Omental fat pad (tissue), 4 donors: ENCODE measurements at places on chromosomes 11 and 22.

- DNase-seq: no peak
Observed at GRCh38 chr22:24968066-24968561, 15.6 kb downstream of the KIAA1671 start.

DNA sequence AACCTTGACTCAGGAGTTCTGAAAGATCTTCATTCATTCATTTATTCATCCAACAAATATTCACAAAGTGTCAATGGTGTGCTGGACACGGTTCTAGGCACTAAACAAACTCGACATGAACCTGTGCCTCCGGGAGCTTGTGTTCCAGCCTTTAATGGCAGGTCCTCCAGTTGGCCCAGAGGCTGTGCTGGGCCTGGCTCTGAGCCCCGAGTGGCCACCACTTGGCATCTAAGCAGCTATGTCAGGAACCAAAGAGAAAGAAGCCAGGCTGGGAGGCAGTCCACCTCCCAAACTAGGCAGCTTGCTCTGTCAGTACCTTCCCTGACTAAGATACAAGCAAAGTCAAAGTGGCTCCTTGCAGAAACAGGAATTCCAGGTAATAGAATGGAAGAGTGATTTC, 233.6 kb downstream of the BUD13 start:
- DNase-seq: no peak

DNA sequence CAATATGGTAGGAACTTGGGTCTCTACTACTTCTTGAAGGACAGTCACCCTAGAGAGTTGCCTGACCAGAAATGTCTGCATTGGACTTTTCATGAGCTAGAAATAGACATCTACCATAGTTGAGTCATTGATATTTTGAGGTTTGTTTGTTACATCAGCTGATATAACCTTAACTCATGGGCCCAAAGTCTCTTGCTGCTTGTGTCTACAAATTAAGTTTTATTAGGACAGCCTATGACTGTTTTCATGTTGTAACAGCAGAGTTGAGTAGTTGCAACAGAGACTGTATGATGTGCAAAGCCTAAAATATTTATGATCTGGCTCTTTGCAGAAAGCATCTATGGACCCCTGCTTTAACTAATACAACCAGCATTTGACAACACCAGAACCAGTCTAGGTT, 155.3 kb downstream of the MIAT start:
- no peak for DNase-seq

GRCh38 chr11:27213232-27213660, 149.8 kb downstream of the CCDC34 start:
- DNase-seq: no peak

- no peak for DNase-seq
Observed at GRCh38 chr11:120543521-120544215, 32.1 kb downstream of the GRIK4 start.

GRCh38 chr11:19232910-19233503, 7.7 kb downstream of the E2F8 start:
- no peak for DNase-seq

DNA sequence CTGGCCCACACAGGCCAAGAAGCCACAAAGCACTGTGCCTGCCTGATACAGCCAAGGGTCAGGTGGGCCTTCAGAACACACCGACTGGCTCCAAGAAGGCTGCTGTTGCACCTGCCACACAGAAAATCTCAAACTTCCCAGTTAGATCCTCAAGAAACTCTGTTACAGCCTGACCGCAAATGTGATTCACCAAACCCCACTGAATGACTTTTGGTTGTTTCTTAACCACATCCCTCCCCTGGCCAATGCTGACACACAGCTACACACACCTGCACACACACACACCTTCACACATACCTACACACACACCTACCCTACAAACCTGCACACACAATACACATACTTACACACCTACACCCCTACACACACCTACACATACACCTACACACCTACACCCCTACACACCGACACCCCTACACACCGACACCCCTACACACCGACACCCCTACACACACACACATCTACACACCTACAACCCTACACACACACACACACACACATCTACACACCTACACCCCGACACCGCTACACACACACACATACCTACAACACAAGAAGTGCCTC, 31.5 kb downstream of the CDKN1C start:
- DNase-seq: no peak

DNA sequence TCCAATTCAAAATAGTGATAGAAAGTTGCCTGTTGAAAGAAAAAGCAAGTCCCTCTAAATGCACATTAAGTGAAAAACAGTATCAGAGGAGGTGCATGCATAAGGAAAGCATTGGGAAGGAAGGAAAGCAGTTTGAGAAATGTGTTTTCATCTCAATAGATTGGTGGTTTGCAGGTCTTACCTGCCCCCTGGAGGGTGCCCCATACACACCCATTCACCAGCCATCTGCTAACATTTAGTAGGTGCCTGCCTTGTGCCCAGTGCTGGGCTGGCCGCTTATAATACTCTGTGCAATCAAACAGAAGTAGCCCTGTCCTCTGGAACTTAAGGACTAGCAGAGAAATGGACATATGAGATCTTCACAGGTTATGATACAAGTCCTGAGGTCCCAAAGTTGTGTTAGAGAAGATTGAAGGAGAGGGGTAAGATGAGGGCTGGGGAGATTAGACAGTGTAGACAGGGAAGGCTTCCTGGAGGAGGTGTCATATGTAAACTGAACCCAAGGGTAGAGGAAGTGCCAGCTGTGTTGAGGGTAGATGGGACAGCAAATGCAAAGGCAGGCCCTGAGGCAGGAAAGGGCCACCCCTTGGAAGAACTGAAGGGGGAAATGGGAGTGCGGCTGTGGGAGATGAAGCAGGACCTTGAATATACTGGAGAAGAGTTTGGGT, 184.2 kb downstream of the MN1 start:
- DNase-seq: no peak

- DNase-seq: no peak
Observed at GRCh38 chr22:40216041-40216756, 38.5 kb downstream of the TNRC6B start.

GRCh38 chr22:20550851-20551744, 43.7 kb downstream of the MED15 start:
- no peak for DNase-seq

DNA sequence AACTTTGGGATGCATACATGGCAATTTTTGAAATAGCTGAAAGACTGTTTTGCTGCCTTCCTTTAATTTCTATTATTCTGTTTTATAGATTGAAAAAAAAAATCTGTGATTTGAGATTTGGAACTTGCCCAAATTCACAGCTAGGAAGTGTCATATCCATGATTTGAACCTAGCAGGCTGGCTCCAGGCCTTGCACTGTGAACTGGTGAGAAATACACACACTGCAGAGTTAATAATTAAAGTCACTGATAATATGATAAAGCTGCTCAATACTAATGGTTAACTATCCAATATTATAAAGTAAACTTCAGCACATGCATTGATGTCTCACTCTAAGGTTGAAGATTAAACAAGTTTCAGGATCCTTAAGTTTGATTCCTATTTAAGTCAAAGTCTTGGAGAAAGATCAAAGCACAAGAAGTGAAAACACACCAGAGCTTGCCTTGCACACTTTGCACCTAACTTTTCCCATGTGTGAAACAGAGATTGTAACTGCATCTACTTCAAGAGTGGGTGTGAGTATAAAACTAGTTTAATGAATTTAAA, 150.6 kb upstream of the CCDC179 start:
- DNase-seq: no peak

DNA sequence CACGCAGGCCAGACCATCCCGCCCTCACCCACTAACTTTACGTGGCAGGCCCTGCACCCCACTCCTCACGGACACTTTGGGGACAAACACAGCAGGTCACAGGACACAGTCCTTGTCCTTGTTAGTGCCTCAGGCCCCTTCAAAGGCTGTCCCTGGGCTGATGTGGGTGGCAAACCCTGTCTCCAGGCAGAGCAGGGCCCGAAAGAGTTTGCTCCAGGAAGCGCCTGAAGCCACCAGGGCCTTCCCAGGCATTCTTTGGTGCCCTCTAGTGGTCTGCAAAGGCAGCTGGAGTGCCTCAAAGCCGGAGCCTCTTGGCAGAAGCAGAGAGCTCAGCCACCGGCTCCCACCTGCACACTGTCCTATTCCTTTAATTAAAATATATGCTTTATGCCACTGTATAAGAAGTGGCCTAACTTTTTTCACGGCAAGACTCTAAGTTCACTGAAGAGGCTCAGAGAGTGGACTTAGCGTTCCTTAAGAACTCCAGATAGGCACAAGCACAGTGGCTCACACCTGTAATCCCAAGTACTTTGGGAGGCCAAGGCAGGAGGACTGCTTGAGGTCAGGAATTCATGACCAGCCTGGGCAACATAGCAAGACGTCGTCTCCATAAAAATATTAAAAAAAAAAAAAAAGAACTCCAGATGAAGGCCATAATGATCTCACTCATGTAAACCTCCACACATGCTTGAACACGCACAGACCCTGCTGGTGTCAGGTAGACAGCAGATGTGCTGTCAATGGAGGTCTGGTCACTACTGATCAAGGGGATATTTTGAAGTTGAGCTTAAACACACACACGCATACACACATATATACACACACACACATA, 11.1 kb downstream of the TXN2 start:
- DNase-seq: no peak

DNA sequence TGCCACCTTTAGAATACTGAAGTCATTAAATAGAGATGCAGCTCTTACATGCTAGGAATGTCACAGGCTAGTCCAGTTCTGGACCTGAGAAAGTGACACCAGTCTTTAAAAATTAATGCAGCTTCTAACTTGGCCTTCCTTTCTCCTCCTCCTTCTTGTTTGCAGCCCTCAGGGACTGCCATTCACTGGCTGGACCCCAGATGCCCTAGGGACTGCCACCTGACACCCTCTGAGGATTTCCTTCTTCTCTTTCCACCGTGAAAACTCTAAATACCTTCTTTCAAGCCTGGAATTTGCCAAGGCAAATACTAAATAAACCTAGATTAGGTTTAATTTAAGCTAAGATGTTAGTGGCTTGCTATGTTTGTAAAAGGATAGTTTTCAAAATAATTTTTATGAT, 78.4 kb downstream of the MUC15 start:
- DNase-seq: no peak

DNA sequence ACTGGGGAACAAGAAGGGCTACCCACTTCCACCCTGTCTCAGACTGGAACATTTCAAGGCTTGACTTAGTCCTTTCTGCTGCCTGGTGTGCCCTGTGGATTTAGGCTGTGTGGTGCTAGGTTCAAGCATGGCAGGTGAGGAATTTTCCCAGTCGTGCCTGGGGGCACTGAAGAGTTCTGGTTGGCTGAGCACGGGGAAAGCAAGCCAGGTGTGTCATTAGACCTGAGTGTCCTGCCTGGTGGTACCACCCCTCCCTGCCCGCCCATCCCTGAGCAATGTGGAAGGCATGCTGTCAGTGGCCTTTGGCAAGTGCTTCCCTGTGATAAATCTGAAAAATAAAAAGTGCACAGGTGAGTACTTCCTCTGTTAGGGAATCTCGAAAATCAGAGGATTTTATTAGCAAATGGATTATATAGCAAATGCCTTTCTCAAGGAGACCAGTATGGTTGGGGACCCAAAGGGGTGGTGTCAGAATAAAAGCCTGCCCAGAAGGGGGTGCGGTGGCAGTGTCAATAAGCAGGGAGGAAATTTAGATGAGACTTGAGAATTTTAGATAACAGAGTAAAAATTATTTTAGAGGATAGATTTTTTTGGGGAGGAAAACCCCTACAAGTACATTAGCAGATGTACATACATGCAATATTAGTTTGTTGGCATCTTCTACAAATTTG, 22.8 kb downstream of the TEAD1 start:
- DNase-seq: no peak

- no peak for DNase-seq
Observed at GRCh38 chr22:39979048-39979447, 15.7 kb upstream of the FAM83F start.

GRCh38 chr11:58506935-58507334, 970 bp downstream of the OR5B21 start:
- no peak for DNase-seq

- DNase-seq: no peak
Observed at GRCh38 chr22:43267981-43268660, 75.1 kb downstream of the SCUBE1 start.

DNA sequence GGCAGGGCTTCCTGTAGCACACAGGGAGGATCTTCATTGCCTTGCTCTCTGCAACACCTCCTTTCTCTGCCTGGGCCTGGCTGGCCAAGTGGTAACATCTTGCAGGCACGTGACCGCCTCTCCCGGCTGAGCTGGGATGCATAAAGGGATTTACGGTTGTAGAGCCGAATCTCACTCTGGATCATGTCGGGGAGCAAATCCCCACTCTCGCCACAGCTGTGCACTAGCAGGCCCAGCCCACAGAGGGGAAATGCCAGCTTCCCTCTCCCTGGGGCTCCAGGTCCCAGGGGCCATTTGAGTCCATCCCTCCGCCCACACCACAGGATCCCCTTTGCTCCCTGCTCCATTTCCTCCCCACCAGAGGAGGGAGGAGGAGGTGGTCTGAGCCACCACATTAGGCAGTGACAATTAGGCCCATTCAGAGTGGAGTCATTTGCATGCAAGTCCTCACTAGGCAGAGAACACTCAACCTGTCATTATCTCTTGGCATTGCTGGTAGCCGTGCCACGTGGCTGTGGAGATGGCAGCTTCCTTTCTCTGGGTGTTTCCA, 196.7 kb downstream of the DSCAML1 start:
- no peak for DNase-seq

DNA sequence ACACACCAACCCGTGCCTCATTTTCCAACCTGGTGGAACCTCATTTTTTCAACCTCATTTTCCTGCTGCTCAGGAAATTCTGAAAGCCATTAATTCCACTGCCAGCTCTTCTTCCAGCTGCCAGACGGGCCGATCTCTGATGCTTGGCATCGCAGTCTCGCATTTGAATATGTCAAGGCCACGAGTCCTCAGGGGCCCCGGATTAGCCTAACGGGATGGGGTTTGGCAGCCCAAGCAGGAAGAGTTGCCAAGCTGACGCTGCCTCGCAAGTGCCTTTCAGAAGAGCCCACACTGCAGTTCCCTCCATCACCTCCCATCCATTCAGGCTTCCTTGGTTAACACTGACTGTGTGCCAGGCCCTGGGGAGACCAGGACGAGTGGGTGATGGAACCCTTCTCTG, 8.7 kb downstream of the RASD2 start:
- no peak for DNase-seq

DNA sequence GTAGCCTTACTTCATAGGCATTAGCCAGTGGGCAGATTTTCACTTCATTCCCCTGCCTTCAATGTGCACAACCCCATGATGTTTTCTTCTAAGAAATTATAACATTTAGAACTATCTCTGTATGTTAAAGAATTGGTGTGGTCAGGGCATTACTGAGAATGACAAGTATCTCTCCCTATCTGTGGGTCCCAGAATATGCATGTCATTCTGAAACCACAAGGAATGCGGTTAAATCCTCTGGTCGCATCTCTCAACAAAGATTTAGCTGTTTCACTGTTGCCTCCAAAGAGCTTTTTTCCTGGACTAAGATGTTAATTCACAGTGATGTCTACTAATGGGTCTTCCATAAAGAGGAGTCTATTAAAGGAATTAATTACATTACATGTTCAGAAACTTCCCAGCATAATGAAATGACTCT, 62.7 kb downstream of the LIF start:
- no peak for DNase-seq

- no peak for DNase-seq
Observed at GRCh38 chr11:86987679-86988078, 32.5 kb upstream of the FZD4 start.

GRCh38 chr11:65424205-65425104, 1.9 kb downstream of the NEAT1 start:
- DNase-seq: peak; percentile 13

- DNase-seq: no peak
Observed at GRCh38 chr11:95507794-95508193, 276.8 kb upstream of the SESN3 start.
